ENCODE measurements at places on chromosomes 4 and X.
A peak's percentile ranks its signal among the peaks of the same experiment; 100 is the strongest.

DNA sequence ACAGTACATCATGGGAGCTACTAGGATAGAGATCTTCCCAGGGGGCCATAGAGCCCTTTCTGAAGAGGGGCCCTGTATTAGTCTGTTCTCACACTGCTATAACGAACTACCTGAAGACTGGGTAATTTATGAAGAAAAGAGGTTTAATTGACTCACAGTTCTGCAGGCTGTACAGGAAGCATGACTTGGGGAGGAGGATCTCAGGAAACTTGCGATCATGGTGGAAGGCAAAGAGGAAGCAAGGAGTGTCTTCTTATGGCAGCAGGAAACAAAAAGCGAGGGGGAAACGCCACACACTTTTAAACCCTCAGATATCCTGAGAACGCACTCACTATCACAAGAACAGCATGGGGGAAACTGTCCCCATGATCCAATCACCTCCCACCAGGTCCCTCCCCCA lies 4.2 kb upstream of the SLC9A6 start:
- no peak for DNase-seq

GRCh38 chr4:74608151-74608949 lies 163.4 kb downstream of the AREG start:
- DNase-seq = no peak

- peak; percentile 28 for DNase-seq
These were observed 1.1 kb downstream of the ZCCHC18 start for GRCh38 chrX:104113222-104113965.

DNA sequence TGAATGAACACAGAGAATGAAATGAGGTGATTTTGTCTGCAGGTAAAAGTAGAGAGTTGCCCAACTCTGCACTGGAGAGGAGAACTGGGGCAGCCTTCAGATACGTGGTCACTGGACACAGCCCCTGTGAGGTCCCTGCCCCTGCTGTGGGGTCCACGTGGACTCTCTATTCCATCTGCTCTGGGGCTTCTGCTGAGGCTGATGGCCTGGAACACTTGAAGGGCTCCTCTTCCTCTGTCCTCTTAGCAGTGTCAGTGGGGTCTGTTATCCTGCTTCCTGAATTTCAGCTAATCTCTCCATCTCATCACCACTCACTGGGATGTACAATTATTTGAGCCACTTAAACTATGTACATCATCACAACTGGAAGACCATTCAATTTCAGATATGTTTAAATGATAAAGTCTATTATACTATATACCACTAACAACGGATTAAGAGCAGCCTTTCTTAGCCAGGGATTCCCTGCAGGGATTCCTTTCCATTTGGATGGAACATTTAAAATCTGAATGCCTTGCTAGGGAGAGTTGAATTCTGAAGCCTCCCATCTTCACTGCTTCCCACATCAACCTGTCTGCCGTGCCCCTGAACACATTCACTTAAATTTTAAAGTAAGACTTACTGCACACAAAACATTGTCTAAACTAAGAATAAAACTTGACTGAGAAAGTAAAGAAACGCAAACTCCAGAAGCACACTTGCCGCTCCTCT lies 74.0 kb downstream of the CC2D2A start:
- no peak for DNase-seq

GRCh38 chr4:17400686-17401085 lies 111.2 kb downstream of the QDPR start:
- DNase-seq = no peak

GRCh38 chrX:71640002-71640401 lies 21.7 kb upstream of the CXCR3 start:
- DNase-seq = no peak

- DNase-seq = no peak
These were observed 36.2 kb downstream of the CD40LG start for GRCh38 chrX:136684120-136684519.

DNA sequence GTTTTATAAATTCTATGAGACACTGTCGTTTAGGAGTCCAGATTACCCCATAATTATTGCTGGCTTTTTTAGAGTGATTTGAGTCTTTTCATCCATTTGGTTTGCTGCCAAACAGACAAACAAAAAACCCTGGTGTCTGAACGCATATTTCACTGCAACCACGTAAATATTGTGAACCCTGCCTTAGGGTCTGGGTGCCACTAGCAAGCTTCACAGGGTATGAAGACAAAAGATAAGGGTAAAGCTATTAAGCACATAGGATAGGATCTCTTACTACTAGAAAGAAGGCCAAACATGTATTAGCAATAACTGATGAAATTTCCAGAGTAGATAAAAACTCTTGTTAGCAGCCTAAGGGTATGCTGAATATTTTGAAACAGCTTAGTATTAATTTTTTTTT lies 143.3 kb downstream of the BANK1 start:
- DNase-seq = no peak

DNA sequence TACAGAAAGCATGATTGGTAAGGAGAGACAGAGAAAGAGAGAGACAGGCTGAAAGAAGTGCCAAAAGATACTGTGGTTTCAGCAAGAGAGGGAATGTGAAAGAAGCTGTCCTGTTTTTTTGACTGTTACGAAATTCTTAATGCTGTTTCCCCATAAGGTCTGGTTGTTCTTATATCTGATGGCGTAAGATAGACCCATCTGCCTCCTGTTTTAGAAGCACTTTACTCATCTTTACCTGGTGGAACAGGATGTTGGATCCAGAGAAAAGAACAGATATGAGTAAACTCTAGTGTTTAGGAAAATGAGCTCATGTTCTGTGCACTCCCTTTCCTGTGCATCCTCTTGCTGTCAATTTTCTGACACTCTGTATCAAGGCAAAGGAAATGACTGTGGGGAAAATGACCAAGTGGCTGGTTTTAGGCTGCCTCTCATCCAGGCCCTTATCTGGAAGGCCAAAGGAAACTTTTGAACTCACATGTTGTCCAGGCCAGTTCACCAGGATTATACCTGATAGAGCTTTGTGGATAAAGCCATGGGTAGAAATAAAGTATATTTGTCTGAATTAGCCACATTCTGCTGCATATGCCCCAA lies 311.7 kb upstream of the HTR2C start:
- no peak for DNase-seq

- DNase-seq = no peak
These were observed 76.4 kb upstream of the SHISA3 start for GRCh38 chr4:42320822-42321388.

DNA sequence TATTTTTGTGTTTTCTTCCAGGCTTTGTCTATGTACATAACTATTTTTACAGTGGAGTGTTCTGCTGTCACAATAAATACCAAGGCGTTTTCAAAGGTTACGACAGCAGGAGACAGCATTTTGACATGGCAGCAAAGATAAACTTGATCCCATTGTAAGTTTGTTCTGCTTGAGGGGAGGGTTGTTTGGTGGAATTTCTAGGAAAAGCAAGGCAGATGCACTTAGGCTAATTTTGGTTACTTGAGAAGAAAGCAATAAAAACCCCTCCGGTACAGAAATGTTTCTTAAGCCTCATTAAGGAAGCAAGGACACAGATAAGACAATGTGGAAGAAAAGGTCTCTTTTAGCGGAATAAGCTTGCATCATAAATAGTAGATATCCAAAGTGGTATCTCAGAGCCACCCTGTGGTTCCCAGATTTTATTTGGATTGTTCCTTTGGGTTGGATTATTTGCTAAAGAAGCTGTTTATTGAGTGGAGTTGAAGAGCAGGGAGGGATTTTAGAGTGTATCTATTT lies 54.3 kb downstream of the CLCN5 start:
- no peak for DNase-seq

DNA sequence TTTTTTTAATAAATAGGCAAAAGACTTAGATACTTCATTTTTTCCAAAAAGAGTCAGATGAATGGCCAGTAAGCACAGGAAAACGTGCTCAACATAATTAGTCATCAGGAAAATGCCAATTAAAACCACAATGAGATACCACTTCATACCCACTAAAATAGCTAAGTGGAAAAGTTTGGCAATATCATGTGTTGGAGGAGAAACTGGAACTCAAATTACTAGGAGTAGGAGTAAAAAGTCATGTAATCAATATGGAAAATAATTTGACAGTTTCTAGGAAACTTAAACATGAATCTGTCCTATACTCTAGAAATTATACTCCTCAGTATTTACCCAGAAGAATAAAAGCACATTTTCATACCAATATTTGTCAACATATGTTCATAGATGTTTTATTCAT lies 449.8 kb downstream of the INPP4B start:
- DNase-seq = peak; percentile 34

GRCh38 chr4:175435381-175435783 lies 376.7 kb downstream of the GPM6A start:
- DNase-seq = no peak

- peak; percentile 71 for DNase-seq
These were observed 95.8 kb downstream of the SH3KBP1 start for GRCh38 chrX:19791562-19791961.

DNA sequence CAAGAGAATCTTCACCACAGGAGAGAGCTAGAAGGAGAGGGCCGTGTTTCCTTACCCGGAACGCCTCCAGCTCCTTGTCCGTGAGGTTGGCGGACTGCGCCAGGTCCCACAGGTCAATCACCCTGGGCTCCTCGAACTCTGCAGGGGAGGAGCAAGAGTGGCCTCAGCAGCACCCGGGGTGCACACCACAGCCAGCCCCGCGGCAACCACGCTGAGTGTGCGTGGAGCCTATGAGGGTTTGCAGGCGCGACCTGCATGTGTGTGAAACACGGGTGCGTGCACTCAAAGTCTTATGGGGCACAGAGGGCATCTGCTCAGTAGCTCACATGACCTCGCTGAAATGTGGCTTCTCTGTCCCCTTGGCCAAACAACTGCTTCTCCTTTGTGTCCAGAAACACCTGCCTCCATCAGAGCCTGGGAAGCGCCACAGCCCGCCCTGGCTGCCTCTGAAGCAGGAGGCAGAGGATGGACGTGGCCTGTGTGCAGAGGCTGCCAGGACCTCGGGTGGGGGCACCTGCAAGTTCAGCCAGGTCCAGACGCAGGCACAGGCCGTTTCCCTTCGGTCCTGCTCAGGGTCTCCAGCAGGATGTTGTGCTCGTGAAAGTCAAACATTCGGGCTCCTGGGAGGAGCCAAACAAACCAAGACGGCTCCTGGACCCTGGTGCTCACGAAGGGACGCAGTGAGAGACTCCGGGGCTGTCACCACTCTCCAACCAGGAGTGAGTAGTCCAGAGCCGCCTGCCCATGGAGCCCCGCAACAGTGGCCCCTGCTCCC lies 16.0 kb downstream of the LRPAP1 start:
- DNase-seq = no peak

GRCh38 chrX:119880076-119880475 lies 8.4 kb downstream of the NDUFA1 start:
- no peak for DNase-seq

GRCh38 chrX:46961574-46962283 lies 49.5 kb downstream of the JADE3 start:
- no peak for DNase-seq

GRCh38 chr4:139243448-139244365 lies 36.3 kb downstream of the MGARP start:
- no peak for DNase-seq

DNA sequence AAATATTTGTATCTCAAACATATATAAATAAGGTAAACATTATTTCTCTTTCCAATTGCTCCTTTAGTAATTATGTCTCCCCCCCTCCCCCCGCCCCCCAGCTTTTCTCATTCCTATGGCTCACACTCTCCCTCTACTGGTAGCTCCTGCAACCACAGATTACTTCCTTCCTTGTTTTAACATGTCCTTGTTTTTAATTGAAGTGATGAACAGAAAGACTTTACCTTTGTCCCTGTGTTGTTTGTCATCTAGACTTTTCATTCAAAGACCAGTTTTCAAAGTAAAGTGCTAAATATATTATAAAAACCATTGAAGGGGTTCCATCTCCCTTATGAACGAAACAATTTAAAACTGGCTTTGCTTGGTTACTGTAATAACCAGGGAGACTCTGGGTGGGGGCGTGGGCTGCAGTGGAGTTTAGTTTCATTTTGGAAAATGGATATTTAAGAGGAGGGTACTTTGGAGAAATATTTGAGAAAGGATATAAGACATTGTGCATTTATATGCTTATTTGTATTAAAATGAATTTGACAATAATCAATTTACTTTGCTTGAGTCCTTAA lies 352.9 kb downstream of the RAPGEF2 start:
- DNase-seq = peak; percentile 50

- DNase-seq = no peak
These were observed 116.8 kb downstream of the SORCS2 start for GRCh38 chr4:7309181-7309580.

- DNase-seq = no peak
These were observed 1.5 kb downstream of the TSPAN5 start for GRCh38 chr4:98656886-98657285.

DNA sequence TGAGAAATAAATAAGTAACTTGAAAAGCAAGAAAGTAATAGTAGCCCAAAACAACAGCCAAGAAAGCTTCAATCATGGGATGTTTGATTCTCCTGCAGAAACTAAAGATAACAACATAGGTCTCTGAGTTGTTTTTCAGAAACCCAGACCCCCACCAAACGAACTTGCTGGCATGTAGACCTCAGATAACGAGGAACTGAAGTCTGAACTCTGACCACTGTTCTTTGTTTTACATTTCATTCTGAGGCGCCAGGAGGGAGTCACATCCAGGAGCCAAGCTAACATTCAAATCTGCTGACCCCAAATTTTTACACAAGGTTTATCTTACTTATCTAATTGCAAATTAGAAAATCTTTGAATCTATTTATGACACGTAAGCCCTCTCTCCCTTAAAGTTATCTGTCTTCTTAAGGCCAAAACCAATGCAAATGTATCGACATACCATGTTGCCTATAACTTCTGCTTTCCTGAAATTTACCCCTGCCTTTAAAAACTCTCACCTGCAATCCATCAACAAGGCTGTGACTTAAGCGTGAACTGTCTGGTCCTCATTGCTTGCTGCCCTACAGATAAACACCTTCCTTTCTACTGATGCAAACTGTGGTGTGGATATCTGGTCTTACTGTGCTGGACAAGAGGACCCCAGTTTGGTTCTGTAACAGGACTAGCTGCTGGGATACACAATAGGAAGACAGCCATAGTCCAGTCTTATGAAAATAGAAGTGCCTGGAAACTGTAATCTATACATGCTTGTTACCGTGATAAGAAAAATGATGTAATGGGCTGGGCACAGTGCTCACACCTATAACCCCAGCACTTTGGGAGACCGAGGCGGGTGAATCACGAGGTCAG lies 37.5 kb upstream of the NEIL3 start:
- DNase-seq = no peak

GRCh38 chrX:149493567-149494562 lies 11.2 kb downstream of the IDS start:
- no peak for DNase-seq
